Central memory CD4-positive, alpha-beta T cell (primary cell): ENCODE measurements at places on chromosomes 5 and 9.
A peak's percentile ranks its signal among the peaks of the same experiment; 100 is the strongest.

DNA sequence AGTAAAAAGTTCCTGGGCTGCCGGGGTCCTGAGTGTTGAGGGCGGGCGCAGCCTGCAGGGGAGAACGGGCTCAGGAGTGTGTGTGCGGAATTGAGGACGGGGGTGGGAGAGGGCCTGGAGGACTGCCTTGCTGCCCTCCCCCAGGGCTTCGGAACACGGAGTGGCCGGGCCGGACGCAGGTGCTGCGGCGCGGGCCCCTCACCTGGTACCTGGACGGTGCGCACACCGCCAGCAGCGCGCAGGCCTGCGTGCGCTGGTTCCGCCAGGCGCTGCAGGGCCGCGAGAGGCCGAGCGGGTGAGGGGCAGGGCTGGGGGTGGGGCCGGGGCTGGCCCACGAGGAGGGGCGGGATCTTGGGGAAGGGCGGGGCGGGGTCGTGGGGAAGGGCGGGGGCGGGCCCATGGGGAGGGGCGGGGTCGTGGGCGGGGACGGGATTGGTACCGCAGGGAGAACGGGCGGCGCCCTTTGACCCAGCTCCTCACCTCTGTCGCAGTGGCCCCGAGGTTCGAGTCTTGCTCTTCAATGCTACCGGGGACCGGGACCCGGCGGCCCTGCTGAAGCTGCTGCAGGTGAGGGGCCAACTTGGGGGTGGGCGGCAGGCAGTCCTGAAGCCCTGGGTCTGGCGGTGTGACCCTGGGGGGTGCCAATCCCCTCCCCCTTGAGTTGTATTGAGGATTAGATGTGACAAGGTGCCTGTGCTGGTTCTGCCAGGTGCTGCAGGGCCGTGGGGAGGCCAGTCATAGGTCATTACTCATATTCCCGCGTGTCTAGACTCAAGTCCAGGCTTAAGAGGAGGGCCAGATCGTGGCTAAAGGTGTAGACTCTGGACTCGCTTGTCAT lies 7.1 kb downstream of the FPGS start:
- no peak for DNase-seq

DNA sequence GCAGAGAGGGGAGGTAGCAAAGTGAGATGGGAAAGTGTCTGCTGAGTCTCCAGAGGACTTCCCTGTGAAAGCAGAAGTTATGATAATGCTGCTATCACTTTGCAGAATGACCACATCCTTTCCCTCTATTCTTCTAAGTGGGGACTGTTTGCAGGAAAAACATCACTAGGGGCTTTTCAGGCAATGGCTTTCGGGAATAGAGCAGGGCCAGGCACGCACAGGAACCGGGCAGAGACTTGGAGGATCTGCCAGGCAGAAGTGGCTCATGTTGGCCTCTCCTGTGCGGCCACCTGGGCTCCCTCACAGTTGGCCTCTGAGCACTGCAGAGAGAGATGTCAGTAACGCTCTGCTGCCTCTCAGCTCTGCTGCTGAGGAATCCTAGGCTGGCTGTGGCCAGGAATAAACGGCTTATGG lies 214.7 kb downstream of the MAST4 start:
- no peak for DNase-seq

DNA sequence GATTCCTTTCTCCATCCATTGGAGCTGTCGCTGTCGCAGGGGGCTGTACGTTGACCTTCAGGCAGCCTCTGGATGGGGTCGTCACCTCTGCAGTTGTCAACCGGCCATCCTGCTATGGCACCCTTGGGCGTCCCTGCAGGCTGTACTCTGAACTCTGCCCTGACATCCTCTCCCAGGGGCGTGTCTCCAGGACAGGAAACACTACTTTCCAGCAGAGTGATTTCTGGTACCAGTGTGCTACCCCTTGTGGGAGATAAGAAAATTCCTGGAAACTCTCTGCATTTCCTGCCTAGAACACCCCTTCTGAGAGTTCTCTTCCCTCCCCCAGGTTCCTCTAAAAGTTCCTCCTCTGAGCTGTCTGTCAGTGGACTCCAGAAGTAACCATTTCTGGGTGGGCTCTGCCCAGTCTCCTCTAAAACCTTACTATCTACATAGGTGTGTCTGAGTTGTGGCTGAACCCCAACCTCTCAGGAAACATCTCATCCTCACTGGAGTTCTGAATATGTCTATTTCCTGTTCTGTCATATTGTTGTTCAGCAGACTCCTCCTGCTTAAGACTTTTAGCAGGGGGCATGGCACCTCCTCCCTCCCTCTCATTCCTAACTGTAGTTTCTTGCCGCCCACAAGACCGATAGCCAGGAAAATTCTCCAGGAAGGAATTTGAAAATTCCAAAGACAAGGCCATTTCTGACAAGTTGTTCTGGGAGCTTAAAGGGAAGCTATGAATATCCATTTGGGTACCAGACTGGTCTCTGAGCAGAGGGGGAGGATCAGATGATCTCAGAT lies 145.3 kb upstream of the RASEF start:
- DNase-seq, result no peak

DNA sequence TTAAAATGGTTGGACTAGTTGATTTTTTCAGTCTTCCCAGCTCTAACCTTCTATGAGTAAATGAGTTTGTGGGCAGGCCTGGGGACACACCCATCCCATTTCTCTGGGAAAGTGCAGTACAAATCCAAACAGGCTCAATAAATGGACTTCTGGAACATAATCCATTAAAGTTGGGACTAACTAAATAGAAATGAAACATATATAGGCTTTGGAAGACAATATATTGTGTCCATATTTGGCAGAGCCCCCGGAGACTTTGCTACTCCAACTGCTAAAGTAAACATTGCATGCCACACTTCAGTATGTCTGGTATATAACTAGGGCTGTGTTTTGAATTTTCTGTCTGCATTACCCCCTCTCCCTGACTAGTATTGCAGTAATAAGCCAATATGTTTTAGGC lies 191.4 kb upstream of the DAB2 start:
- DNase-seq, result no peak

DNA sequence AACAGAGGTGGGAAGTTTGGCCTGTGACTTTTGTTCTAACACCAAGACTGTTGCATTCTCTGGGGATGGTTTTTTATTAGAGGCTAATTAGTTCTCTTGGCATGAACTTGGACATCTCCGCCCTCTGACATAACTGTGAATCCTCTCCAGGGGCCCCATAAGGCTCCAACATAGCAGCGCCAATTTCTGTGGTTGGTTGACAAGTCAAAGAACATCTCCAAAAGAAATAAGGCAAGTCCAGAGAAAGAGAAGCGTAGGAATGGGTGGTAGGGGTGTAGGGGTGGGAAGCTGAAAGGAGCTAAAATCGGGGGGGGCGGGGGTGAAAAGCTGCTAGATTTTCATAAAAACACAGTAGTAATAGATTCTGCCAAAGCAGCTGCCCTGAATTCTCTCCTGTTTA lies 81.0 kb upstream of the DAB2 start:
- DNase-seq, result no peak

DNA sequence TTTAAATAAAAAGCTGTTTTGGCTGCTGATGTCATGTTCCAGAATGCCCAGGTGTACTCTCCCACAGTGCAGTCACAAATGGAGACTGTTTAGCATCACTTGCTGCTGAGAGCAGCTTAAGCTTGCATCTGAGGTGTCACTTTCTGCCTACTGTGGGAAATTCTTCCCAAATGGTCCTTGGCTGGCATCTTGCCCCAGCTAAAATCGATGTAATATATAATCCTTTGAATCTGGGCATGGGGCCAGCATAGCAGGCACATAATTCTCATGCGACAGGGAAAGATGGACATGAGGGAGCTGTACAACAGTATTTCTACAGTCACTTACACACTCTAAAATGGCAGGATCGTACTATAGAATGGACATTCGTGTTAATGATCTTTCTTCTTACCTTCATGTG lies 144.3 kb downstream of the MACIR start:
- no peak for DNase-seq

DNA sequence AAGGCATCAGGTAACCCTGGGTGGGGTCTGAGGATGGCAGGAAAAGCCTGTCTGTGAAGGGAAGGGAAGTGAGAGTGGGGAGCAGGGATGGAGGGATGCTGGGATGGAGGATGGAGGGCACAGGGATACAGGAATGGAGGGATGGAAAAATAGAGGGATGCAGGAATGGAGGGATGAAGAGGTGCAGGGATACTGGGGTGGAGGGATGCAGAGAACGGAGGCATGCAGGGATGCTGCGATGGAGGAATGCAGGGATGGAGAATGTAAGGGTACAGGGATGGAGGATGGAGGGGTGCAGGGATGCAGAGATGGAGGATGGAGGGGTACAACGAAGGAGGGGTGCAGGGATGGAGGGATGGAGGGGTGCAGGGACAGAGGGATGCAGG lies 9.1 kb downstream of the PTGES2 start:
- no peak for DNase-seq

- DNase-seq, result no peak
Measured at GRCh38 chr5:5711112-5711511, 288.6 kb downstream of the ICE1 start.

GRCh38 chr9:13278368-13279246 lies 885 bp downstream of the MPDZ start:
- no peak for DNase-seq

DNA sequence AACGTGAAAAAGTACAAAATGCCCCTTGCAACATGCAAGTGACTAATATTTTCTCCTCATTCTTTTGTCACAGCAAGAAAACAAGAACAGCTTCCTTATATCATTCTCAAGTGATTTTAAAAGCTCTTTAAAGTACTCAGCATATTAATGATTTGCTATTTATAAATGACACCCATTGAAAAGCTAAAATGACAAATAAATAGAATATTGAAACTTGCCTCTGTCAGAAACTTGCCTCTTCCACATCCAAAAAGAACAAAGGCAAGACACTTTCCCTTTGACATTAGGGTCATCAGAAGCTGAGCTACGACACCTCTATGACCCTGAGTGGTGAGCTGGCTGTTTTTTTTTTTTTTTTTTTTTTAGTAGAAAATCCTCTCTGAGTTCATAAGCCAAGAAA lies 339.6 kb upstream of the ITGA1 start:
- DNase-seq, result no peak

DNA sequence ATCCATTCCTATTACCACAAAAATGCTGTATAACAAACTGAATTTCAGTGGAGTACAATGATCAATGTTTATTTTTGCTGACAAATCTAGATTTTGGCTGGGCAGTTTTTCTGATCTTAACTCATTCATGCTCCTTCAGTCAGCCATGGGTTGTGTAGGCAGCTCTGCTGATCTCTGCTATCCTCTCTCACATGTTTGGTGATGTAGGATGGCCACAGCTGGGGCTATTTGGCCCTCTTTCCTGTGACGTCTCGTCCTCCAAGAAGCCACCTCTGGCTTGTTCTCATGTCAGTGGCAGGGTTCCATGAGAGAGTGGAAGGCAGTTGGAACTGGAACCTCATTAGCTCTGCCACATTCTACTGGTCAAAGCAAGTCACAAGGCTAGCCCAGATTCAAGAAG lies 8.9 kb downstream of the NLN start:
- no peak for DNase-seq

- DNase-seq, result peak; percentile 16
Measured at GRCh38 chr9:136409557-136410455, 608 bp downstream of the ENTR1 start.

GRCh38 chr5:89934069-89934468 lies 475.5 kb downstream of the CETN3 start:
- DNase-seq, result no peak

DNA sequence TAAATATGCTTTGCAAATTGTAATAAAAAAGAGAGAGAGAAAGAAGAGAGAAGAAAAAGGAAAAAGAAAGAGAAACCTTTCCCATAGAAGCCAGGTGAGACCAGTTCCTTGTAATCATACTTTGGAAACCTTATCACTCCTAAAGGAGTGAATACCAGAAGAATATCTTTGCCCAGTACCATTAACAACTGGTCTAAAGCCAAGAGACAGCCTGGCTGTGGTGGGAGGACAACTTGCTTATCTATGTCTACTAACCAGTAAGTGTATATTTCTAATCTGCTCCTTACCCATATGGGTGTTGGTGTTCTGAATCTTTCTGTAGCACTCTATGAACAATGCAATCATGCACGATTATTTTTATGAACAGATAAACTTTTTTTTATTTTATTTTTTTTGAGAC lies 10.5 kb upstream of the TXN start:
- DNase-seq, result no peak

DNA sequence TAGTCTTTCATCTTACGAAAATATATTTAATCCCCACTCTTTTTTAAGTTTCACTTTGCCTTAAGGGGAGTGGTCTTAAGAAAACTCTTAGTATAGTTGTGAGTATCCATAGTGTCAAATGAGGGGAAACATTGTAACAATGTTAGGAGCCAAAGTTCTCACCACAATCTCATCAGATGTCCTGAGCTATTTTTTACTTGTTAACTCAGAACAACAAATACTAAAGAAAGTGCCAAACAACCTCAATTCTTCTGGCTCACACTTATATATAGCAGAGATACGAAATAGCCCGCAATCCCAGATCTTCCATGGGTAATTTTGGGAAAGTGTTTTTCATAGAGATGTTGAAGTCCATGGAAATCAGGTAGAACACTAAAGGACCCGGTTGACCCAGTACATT lies 194.0 kb upstream of the DMRT1 start:
- DNase-seq, result no peak

DNA sequence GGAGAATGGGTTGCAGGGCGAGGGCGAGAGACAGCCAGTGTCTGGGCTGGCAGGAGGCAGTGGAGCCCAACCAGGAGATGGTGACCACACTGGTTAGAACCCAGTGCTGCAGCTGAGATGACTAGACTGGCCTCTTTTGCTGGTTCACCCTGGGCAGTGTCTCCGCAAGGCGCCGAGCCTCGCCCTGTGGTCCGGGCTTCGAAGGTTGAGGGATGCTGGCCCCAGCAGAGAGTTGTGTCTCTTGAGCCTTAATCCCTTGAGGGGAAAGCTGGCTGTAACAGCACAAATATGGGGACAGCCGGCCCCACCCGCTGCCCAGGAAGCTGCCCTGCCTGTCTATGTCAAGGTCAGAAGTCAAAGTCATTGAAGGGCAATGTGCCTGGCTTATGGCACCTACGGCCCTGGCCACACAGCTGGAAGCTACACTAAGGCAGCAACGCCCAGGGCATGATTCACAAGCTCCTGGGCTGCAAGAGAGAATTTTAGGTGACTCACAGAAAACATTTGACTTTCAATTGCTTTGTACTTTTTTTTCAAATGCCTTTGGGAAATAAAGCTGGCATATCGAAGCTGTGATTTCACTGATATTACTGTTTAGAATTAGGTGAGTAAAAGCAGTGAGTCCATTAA lies 33.3 kb downstream of the NKX2-5 start:
- DNase-seq, result no peak

DNA sequence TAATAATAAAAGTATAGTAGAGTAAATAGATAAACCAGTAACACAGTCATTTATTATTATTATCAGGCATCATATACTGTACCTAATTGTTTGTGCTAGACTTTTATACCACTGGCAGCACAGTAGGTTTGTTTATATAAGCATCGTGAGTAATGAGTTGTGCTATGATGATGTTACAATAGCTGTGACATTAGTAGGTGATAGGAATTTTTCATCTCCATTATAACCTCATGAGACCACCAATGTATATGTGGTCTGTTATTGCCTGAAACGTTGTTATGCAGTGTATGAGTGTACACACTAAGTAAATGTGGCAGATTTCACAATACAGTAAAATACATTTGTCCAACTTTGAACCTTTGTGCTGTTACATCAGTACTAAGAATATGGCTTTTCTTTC lies 72.7 kb upstream of the SPATA31D4 start:
- DNase-seq, result no peak

- DNase-seq, result no peak
Measured at GRCh38 chr5:93582677-93583438, at the start of gene NR2F1. NR2F1 (plus strand) TSS chr5:93583222; CDS start chr5:93585024, 1,802 bp downstream.

- DNase-seq, result no peak
Measured at GRCh38 chr5:138737494-138738265, 15.5 kb upstream of the CTNNA1 start.

- no peak for DNase-seq
Measured at GRCh38 chr5:147560718-147561331, 51.0 kb upstream of the DPYSL3 start.

GRCh38 chr5:16140417-16140816 lies 39.2 kb downstream of the MARCHF11 start:
- DNase-seq, result no peak
